ENCODE measurements at places on chromosomes 12 and 14. TPM values are rescaled to one million over a fixed set of nuclear protein-coding genes. Genes with fewer than 3 reads are reported as not detected.

The KRT83 gene
- total RNA-seq, result not detected

The CD163L1 gene
- not detected for total RNA-seq

The MYH6 gene
- not detected for total RNA-seq

The CCDC197 gene
- total RNA-seq, result not detected

Data from smooth muscle cell of trachea (primary cell).